Nucleus accumbens (tissue), 56 donors: ENCODE measurements at places on chromosomes 13 and 19.

GRCh38 chr19:2054763-2055162, 3.7 kb upstream of the MKNK2 start:
- no peak for DNase-seq

DNA sequence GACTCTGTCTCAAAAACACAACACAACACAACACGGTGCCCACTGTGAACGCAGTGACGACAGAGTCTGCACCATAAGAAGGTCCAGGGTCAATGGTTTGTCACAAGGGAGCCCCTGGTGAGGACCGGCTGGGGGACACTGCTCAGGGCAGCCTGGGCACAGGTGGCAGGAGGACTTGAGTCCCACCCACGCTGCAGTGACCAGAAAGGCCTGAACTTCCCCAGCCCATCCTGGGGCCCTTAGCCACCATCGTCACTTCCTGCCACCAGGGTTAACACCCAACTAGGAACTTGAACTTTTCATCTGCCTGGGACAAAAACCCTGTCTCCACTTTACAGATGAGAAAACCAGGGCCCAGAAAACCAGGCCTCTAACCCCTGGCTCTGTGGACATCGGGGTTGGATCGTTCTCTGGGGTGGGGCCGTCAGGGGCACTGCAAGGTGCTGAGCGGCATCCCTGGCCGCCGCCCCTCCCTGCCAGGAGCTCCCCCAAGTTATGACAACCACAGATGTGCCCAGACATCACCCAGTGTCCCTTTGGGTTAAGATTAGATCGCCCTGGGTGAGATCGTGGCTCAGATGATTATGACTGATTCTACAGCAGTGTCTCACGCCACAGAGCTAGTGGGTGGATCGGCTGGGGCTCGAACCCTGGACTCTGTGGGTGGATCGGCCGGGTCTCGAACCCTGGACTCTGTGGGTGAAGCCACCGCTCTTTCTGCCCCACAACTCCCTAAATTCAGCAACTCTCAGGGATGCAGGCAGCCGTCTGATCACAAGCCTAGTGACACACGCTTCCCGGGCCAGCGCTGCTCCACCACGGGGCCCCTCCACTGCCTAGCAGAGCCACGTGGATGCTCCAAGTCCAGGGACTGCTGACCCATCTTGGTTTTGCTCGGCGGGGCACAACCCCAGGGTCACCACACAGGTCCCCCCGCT, 14.0 kb downstream of the MOB3A start:
- no peak for DNase-seq

- DNase-seq = no peak
Measured at GRCh38 chr13:52978989-52979388, 49.6 kb upstream of the OLFM4 start.

DNA sequence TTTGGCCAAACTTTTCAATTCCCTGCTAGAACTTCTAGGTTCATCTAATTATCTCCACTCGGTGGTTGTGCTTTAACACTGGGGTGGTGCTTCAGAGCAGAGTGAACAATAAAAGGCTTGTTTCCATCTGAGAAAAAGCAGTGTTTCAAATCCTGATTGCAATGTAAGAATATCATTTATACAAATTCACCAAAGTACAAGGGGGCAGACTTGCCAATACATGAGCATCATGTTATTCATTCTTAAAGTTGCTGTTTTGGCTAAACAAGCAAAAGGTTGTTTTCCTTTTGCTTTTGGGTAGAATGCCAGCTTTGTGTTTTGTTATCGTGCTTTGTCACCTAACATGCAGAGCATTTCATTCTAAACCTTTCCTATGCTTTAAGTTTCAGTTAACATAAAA, 78.5 kb upstream of the UBAC2 start:
- DNase-seq = no peak

DNA sequence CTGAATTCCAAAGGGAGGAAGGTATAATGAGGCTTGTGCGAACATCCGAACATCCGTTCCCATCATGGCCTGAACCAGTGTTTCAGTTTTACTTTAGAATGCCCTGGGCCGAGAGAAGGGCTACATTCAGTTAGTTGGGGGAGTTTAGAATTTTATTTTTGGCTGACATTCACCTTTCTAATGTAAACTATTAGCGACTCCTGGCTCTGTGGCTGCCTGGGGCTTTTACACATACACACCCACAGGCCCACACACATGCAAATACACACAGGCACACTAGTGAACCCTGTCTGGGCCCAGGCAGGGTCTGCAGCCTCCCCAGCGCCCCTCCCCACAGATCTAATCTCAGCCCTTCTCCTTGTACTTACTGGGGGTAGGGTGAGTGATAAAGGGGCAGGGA, 6.1 kb downstream of the GAPDHS start:
- DNase-seq = no peak

- DNase-seq = no peak
Measured at GRCh38 chr13:73090116-73090822, 31.5 kb downstream of the KLF5 start.

GRCh38 chr13:59201841-59202240, 961.9 kb downstream of the DIAPH3 start:
- DNase-seq = no peak

DNA sequence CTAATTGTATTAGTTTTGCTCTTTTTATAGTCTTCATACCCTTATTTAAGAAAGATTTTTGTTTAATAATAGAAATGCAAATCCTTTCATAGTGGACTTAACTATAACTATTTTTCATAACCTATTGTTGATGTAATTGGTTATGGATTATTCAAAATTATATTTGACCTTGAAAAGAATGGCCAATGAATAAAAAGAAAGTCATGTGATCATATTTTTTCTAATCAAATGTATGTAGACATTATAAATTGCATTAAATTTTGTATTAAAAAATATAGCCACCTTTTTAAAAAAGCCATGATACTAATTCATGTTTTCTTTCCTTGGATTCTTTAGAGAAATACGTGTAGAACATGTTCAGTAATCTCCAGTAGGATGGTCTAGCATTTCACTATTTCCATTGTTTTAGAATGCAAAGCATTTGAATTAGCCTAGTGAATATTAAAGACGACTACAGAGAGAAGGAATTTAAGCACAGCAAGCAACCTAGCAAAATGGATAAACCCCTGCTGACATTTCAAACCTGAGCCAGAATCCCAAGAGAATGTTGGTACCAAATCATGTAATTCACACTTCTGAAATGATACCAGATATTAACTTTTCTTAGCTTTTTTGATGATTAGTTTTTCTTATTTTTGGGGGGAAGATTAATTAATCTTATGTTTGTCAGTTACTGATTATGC, 1297.4 kb upstream of the MIR17HG start:
- DNase-seq = no peak

DNA sequence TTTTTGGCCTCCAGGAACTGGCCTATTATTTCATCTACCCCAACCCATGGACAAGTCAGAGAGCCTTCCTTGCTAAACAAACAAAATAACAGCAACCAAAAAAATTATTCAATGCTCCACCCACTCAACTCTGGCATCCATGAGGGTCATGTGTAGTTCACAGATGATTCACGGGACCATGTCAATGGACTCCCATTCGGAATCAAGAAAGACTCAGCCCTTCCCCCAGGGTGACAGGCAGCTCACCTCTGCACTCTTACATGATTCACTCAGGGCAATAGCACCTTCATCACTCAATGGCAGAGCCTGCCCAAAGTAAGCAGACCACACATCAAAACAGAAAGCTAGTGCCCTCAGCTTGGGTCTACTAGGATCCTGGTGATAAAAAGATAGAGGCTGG, 14.3 kb upstream of the SCEL start:
- DNase-seq = no peak

- DNase-seq = peak; percentile 83
Measured at GRCh38 chr19:48510421-48511268, 990 bp downstream of the LMTK3 start.

GRCh38 chr13:31947506-31947905, 84.1 kb upstream of the FRY start:
- DNase-seq = no peak

DNA sequence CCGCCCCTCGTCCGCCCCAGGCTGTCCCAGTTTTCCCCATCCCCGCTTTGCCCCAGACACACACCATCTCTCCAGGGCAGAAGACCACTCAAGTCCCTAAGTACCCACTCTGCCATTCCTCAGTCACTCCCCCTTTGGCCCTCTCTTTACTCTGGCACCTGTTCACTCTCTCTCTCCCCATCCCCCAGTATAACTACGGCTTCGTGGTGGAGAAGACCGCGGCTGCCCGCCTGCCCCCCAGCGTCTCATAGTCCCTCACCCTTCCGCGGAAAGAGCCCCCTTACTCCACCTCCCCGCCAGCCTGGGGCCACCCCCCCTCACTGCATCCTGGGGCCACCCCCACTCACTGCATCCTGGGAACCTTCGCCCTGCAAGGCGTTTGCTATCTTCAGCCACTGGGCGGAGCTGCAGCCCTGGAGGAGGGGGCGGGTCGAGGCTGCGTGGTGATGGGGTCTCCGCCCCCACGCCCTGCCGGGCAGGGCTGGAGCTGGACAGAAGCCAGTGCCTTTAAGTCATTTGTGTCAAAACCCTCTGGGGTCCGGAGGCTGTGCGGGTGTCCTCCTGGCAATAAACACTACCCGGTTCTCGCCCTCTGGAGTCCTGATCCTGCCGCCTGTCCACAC, 5.0 kb downstream of the MVB12A start:
- no peak for DNase-seq

DNA sequence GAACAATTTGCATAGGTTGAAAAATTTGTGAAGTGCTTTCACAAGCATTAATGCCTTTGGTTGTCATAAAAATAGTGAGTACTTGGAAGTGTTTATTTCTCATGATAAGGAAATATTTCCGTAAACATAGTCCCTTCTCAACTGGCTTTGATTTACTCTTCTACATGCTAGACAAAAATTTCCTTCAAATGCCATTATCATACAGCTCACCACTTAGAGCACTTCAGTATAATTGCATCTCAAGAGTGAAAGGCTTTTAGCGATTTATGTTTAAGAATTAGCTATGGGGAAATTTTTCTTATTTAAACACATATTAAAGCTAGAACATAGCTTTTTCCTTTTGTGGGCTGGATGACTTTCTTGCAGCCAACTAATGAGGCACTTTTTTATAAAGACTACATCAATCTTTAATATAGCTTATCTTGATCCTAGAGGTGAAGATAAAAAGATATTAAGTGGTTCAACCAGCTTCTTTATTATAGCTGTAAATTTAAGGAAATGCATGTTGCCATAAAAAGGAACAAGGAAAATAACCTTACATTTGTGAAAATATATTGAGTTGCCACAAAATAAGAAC, 656.8 kb downstream of the SLITRK6 start:
- DNase-seq = no peak

DNA sequence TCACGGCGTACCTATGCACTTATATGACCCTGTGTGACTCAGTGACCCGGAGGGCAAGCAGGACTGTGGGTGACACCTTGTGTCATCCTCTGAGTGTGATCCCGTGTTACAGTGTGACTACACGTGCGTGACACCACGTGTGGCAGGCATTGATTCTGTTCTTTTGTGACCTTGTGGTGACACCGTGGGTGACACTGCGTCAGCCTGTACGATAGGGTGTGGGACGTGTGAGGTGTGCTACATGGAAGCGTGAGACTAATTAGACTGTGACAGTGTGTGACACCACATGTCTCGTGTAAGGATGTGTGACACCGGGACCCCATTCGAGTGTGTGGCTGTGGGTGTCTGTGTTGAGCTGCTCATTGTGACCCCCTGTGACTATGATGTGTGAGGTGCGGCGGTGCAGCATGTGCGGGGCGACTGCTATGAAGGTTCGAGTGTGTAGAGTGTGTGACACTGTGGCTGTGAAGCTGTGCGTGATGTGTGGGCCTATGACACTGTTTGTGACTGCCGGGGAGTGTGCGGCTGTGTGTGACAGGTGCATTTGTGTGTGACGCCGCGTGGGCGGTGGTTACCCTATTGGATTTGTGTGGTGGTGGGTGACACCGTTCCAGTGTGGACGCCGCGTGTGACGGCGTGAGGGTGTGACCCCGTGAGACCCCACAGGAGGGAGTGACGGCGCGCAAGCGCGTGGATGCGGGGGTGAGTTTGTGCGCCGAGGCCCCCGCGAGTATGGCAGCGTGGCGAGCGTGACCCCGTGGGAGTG, 399 bp upstream of the SPTBN4 start:
- DNase-seq = peak; percentile 74

- DNase-seq = no peak
Measured at GRCh38 chr19:55552206-55552605, 6.9 kb upstream of the SBK3 start.

DNA sequence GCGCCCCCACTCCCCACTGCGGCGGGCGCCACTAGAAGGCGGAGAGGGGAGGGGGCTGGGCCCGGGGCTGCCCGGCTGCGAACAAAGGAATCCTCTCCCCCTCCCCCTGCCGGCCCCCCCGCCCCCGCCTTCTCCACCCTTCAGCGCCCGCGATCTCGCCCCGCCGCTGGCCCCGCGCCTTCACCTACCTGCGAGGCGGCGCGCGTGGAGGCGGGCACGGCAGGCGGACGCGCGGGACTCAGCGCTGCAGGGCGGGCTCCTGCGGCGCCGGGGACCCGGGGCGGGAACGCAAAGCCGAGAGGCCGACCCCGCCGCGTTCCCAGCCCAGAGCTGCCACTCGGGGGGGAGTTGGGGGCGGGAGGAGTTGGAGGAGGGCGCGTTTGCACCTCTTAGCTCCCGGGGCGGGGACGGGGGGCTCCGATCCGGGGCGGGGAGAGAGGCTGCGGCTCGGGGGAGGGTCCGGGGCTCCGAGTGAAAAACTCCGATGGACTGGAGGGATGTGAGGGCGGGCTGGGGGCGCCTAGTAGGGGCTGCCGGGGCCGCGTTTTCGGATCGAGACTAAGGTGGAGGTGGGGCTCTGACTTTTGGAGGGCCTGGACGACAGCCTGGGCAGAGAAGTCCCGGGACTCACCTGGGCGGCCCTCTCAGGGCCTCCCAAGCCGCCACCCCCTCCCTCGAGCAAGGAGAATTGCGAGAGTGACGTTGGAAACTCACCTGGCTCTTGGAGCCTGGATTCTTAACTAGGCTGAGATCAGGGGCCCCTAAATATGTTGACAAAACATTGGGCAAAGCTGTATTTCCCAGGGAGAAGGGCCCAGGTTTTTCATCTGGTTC, at the start of gene FBN3:
FBN3 (minus strand) TSS at position 332 of the 834 bp plus-strand sequence. CDS start 2,112 bp downstream, outside the sequence.
- DNase-seq = no peak

DNA sequence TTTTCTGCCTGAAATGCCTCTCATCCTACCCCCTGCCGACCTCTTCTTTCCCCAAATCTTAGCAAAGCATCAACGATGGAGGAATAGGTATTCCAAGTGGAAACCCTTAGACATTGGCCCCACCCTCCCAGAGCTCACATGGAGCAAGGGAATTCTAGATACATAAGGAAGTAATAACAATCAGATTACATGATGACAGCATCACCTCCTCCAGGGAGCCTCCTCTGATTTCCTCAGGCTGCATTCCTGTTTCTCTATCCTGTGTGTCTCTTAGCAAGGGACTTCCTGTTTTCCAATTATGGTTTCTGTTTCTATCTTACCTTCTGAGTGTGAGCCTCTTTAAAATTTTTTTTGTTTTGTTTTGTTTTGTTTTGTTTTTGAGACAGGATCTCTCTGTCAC, 246.6 kb downstream of the TSHZ3 start:
- DNase-seq = no peak

GRCh38 chr19:32339988-32340874, 5.2 kb upstream of the ZNF507 start:
- peak; percentile 48 for DNase-seq

- DNase-seq = no peak
Measured at GRCh38 chr13:103284466-103284865, 218.2 kb upstream of the SLC10A2 start.

GRCh38 chr19:517721-518597, 10.7 kb downstream of the TPGS1 start:
- no peak for DNase-seq
